ENCODE measurements at places on chromosomes 4 and X.

DNA sequence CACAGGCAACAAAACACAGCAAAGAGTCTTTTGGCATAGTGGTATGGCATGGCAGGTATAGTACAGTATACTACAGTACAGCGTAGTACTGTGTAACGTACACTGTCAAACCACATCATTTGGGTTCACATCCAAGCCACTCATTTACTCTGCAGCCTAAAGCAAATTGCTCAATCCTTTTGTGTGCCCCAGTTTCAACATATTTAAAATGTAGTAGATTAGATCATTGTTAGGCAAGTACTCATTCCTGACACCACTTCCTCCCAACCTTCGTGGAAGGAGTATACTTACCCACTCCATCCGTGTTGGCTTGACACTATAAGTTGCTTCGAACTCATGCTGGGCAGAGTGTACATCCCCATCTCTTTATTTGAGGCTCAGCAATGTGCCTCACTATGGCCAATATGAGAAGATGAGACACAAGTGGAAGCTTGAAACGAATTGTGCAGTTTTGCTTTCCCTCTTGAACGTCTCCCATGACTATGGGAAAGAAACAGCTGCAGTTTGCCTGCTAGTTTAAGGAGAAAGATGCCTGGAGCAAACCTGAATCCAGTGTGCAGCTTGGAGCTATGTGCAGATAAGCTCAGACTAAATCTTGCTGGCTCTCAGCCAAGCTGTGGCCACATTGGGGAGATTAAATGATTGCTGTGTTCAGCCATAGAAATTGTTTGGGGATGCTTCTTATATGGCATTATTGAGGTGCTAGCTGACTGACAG is 85.7 kb upstream of the TBL1X start:
- DNase-seq: no peak

GRCh38 chrX:17369309-17369708 is 5.7 kb upstream of the NHS start:
- DNase-seq: no peak

DNA sequence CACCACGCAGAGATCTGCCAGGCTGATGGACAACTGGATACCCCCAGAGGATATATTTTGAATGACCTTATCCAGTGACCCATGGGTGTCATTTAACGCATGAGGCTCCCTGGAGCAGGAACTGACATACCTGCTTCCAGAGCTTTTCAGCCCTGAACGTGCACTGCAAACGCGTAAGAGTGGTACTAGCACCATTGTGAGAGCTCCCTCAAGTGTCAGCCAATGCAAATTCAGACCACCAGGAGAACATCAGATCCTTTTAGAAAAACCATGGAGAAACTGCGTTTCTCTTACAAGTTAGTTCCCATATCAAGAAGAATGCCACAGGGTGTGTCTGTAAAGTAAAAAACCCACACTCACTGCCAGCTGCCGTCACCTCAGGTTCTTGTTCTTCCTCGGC is 7.3 kb downstream of the TREX2 start:
- DNase-seq: no peak

- DNase-seq: no peak
Observed at GRCh38 chrX:30781711-30782444, 107.2 kb downstream of the TAB3 start.

- no peak for DNase-seq
Observed at GRCh38 chr4:121875652-121876051, 5.4 kb upstream of the BBS7 start.

DNA sequence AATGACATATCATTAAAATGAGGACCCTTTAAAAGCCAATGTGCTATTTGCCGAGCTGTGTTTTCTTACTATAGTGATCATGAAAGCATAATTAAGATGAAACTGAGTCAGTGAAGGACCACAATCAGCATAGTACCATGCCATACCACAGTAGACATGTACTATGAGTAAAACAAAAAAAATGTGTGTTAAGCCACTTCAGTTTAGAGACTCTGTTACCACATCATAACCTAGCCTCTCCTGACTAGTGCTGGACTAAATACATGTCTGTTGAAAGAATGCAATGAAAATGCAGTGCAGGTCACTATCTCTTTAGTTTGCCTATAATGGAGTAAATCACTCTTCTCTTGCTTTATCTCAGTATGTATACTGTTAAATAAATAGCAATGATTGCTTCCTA is 12.3 kb upstream of the DDX53 start:
- DNase-seq: no peak

DNA sequence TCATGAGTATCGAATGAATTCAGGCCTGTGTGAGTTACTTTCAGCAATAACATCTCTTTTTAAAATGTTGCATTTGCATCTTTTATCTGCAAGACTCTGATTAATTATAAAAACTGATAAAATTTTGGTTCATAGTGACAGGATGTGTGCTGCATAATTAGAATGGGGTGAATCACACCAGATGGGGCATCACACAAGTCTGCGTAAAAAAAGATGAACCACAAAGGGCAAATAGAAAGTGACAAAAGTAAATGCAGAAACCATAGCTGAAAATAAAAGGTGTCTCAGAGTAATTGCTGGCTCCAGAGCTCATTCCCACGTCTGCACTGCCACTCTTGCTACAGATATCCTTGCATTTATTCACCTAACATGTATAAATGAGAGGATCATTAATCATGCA is 131.1 kb downstream of the HS3ST1 start:
- DNase-seq: no peak

GRCh38 chr4:127988638-127989037 is 23.4 kb downstream of the ABHD18 start:
- DNase-seq: no peak

DNA sequence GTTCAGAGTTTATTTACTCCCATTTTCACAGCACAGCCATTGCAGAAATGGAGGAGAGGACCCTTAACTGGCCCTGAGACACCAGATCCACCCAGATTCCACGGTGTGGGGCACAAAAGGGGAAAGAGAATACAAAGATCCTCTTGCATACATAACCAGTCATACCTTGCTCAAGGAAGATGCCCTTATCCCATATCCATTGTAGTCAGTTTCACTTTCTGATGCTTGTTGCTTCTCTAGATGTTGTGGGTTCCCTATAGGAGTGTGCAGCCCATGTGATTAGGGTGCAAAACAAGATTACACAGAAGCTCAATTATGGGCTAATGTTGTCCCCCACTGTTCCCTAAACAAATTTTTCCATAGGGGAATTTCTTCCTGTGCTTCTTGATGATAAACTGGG is 1309.0 kb upstream of the PABPC4L start:
- DNase-seq: no peak

All from NCI-H510A (cell line).